Anterior cingulate cortex (tissue), 58 donors: ENCODE measurements at places on chromosomes 2 and 18.

DNA sequence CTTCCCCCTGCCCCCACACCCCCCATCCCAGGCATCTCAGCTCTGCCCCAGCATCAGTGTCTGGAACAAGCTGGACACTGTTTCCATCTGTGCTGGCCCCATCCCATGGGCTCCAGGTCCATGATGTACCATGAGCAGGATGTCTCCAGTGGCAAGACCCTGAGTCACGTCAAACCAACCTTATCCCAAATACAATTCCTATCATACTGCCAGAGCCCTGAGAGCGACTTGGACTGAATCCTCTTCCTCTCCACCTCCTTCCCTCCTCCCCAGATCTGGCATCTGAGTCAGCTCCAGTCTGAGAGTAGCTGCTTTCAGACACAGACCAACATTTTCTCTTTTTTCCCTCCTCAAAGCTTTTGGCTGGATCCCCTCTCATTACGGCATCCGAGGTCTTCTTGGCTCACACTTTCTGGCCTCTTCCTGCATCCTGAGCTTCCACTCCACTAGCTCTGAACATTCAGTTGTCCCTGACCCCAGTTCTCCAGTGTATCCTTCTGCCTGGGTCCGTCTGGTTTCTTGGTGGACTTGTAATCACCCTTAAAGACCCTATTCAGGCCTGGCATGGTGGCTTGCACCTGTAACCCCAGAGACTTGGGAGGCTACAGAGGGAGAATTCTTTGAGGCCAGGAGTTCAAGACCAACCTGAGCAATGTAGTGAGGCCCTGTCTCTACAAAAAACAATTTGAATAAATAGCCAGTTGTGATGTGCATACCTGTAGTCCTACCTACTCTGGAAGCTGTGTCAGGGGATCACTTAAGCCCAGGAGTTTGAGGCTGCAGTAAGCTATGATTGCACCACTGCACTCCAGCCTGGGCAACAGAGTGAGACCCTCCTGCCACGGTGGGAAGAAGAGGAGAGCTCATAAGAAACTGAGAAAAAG is 68.3 kb downstream of the ACKR3 start:
- DNase-seq = no peak

GRCh38 chr2:32947484-32948143 is 861 bp downstream of the LTBP1 start:
- no peak for DNase-seq

- DNase-seq = no peak
Observed at GRCh38 chr2:11377928-11378545, 33.6 kb upstream of the ROCK2 start.

DNA sequence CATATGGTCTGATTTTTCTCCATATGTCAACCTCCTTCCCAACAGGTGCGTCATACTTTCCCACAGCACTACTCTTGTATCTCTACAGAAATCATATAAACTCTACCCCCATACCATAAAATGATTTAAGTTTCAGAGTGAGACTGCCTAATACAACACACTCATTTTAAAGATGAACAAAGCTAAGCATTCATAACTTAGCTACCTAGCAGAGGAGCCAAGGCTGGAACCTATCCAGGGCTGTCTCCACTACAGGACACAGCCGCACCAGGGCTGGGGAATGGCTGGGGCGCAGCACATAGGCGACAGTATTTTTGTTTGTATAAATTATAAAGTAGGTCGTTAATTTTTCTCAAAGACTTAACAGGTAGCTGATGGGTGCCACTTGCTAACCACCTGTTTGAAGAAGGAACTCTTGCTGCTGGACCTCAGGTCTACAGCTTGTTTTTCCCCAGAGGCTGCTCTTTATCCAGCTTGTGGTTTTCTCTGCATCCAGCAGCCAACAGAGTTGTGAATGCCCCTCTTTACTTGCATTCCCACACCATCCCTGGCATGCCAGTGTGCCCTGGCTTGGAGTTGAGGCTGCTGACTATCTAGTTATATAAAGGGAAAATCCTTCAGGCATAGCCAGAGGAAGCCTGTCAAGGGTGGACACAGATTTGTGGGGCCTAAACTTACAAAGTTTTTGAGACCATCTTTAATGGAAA is 62.0 kb downstream of the HNRNPLL start:
- no peak for DNase-seq

GRCh38 chr2:144914622-144915318 is 394.9 kb upstream of the ZEB2 start:
- no peak for DNase-seq

DNA sequence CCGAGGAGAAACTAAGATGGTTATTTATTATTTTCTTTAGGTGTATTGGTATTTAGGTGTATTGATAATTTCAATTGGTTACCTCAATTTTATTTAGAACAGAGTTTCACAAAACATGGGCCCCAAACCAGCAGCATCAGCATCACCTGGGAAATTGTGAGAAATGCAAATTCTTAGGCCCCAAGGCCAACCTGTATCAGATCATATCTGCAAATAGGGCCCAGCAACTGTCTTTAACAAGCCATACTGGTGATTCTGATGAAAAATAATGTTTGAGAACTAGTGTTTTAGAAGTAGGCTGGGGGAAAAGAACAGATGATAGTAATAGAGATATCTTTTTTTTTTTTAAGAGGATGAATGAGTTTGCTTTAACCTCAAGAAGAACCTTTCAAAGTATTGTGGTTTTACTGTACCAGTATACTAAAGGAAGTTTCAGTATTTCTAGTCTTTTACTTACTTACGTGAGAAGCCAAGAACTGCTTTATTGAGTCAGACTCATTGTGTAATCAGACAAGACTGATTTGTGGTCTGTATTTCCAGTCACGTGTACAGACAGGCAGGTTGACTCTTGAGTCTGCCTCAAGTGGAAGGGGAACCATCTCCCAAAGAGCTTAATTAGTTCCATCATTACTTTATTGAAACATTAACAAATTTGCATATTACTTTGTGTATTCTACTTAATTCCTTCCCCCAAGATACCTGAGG is 60.4 kb upstream of the GAREM1 start:
- DNase-seq = no peak

GRCh38 chr18:41320100-41320499 is 634.9 kb upstream of the PIK3C3 start:
- DNase-seq = no peak
